Type B pancreatic cell (in vitro differentiated cells): ENCODE measurements at places on chromosomes 6 and 20. TPM values are rescaled to one million over a fixed set of nuclear protein-coding genes. Genes with fewer than 3 reads are reported as not detected.

Gene TAAR5
- not detected in 2 replicates for total RNA-seq

Gene TTBK1
- total RNA-seq: 0.93 and 1.7 TPM in 2 replicates

Gene CRISP2
- 0.48 and 0.58 TPM in 2 replicates for total RNA-seq

Gene PRELID3B
- 45.9 and 54.9 TPM in 2 replicates for total RNA-seq

DNA sequence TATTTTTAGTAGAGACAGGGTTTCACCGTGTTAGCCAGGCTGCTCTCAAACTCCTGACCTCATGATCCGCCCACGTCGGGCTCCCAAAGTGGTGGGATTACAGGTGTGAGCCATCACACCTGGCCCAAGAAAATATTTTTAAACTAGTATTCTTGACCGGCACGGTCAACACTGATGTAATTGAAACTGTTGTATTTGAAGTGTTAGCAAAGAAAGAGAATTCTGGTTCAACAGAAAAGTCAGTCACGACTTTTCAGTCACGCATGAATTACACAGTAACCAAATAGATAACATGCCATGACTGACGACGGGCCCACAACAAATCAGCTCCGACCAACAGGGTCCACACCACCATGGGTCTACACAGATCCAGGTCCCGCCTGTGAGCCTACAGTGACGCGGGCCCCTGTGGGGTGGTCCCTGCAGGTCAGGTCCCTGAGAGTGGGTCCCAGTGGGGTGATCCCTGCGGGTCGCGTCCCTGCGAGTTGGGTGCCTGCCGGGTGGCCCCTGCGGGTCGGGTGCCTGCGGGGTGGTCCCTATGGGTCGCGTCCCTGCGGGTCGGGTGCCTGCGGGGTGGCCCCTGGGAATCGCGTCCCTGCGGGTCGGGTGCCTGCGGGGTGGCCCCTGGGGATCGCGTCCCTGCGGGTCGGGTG, 1.0 kb downstream of the GMEB2 start:
- peak overlapping the region; percentile 90 for H3K27ac ChIP-seq
- H3K4me3 ChIP-seq: peak overlapping the region; percentile 85
- no peak for DNase-seq
- H3K36me3 ChIP-seq: peaks cover 9% of the 10 kb centered on the region

DNA sequence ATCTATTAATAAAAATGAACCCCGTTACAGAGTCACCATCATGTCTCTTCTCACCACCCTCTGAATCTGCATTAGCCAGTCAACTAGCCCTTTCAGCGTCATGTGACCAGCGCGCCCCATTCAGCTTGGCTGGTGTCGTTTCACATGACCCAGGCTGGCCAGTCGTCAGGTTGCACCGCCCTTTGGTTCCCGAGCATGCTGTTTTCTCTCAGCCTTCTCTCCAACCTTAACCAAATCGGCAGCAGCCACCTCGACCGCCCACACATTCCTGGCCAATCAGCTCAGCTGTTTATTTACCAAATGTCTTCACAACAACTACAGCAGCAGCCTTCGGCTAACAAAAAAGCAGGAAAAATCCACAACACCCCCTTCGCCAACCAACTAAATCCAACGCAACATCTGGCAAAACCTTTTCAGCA, 5.6 kb downstream of the SRSF3 start:
- peak overlapping the region; percentile 99 for H3K4me3 ChIP-seq
- DNase-seq: no peak
- H3K27me3 ChIP-seq: peaks cover 7% of the 10 kb centered on the region
- H3K4me1 ChIP-seq: peaks cover 49% of the 10 kb centered on the region
- peaks cover 79% of the 10 kb centered on the region for H3K36me3 ChIP-seq

DNA sequence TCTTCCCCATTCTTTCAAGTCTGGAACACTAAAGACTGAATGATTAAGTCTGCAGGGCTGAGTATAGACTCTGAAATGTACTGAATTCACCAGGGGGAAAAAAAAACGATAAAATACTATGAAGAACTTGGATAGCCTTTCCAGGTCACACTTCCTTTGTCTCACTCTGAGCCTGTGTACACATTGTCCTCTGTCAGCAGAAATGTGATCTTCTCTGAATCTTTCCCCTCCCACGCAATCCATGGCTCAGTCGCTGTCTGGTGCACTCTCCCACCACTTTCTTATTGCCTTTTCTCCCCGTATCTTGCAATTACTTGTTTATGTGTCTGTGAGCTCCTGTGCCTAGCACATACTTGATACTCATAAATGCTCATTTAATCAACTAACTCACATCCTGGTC, 212.6 kb upstream of the RSPO3 start:
- H3K4me3 ChIP-seq: no peak overlapping the region
- no peak for DNase-seq
- H3K4me1 ChIP-seq: no peaks in the 10 kb centered on the region
- H3K27ac ChIP-seq: no peak overlapping the region

DNA sequence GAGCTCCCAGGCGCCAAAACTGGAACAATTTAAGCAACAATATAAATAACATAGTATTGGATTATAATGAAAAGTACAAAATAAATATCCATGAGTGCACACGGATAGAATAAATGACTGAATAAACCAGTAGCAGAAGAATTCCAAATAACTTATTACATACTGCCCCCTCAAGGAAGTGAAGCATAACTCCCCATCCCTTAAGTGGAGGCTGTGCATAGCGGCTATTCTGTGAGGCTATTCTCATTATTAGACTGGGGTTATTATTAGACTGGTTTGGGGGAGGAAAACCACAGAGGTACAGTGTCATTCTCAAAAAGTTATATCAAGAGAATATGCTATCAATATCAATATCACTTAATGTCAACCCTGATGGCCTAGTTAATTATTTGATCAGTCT, 94.4 kb upstream of the SIRPA start:
- H3K36me3 ChIP-seq: no peaks in the 10 kb centered on the region
- H3K27ac ChIP-seq: no peak overlapping the region
- peaks cover 54% of the 10 kb centered on the region for H3K27me3 ChIP-seq
- H3K4me3 ChIP-seq: peak overlapping the region; percentile 41
- peaks cover 10% of the 10 kb centered on the region for H3K4me1 ChIP-seq
- no peak for DNase-seq

DNA sequence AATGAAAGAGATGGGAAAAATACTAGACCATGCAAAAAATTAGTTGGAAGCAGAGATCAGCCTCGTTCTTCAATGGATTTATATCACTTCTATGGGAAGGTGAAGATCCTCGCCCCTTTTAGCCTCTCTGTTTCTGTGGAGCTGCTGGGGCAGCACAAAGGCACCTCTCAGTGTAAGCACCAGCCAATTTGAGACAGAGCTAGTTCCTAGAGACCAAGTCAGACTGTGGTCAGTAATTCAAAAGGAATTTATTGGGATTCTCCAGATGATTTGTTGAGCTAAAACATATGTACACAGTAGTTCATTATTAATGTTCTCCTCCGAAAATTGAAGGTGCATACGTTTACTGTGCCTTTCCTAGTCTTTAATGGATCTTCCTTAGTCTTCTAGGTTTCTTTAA, 42.4 kb downstream of the SCGN start:
- peaks cover 3% of the 10 kb centered on the region for H3K27me3 ChIP-seq
- no peak overlapping the region for H3K4me3 ChIP-seq
- no peak for DNase-seq
- H3K36me3 ChIP-seq: no peaks in the 10 kb centered on the region
- no peaks in the 10 kb centered on the region for H3K4me1 ChIP-seq

GRCh38 chr6:30042476-30042875, 18.6 kb upstream of the POLR1H start:
- H3K27me3 ChIP-seq: no peaks in the 10 kb centered on the region
- H3K4me3 ChIP-seq: no peak overlapping the region
- H3K4me1 ChIP-seq: peaks cover 10% of the 10 kb centered on the region

DNA sequence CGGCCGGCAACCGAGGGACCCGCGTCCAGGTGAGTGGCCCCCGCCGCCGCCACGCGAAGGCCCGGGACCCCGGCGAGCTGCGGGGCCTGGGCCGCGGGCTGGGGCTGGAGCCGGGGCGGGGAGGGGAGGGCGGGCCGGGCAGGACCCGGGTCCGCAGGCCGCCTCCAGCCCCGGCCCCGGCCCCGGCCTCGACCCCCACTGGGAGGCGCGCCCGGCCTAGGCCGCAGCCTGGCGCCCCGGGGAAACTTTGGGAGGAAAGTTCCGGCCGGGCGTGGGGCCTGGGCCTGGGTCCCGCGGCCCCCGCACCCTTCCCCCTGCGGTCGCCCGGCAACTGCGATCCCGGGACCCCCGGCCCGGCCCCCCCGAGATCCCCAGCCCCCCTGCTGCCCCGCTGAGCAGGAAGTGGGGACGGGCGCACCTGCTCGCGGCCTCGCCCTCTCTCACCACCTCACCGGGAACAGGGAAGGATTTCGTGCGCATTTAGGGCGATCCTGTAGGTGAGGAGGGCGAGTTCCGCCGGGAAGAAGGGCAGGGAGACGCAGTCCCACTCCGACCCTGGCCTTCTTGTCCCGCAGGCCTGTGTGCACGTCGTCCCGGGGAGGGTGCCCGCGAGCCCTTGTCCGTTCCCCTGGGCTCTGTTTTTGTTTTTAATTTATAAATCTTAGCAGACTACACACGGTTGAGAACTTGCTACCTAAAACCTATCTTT, 402 bp downstream of the OSBPL2 start:
- peak; percentile 71 for DNase-seq
- H3K4me3 ChIP-seq: peak overlapping the region; percentile 90
- no peaks in the 10 kb centered on the region for H3K27me3 ChIP-seq
- H3K27ac ChIP-seq: peak overlapping the region; percentile 89

DNA sequence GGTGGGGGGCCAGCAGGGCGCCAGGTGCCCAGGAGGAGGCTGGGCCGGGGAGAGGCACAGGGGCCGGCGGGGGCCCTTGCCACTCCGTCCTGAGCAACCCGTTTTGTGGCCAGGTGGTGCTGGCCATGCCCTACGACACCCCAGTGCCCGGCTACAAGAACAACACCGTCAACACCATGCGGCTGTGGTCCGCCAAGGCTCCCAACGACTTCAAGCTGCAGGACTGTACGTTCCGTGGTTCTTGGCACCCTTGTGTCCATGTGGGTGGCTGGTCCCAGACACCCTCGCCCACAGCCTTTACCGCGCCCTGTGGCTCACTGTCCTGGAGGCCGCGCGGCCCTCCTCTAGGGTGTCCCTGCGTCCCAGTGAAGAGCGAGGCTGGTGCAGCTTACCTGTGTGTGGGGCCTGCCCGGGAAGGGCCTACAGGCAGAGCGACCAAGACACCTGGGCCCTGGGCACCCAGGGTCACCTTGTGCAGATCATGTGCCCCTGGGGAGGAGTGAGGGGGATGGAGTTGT, 28.7 kb downstream of the PYGB start:
- H3K27ac ChIP-seq: no peak overlapping the region
- no peak overlapping the region for H3K4me3 ChIP-seq
- DNase-seq: no peak
- no peaks in the 10 kb centered on the region for H3K27me3 ChIP-seq

GRCh38 chr6:2740581-2740980, 10.1 kb downstream of the MYLK4 start:
- H3K4me1 ChIP-seq: peaks cover 29% of the 10 kb centered on the region
- H3K4me3 ChIP-seq: no peak overlapping the region
- H3K36me3 ChIP-seq: no peaks in the 10 kb centered on the region
- H3K27ac ChIP-seq: no peak overlapping the region
- H3K27me3 ChIP-seq: peaks cover 5% of the 10 kb centered on the region

DNA sequence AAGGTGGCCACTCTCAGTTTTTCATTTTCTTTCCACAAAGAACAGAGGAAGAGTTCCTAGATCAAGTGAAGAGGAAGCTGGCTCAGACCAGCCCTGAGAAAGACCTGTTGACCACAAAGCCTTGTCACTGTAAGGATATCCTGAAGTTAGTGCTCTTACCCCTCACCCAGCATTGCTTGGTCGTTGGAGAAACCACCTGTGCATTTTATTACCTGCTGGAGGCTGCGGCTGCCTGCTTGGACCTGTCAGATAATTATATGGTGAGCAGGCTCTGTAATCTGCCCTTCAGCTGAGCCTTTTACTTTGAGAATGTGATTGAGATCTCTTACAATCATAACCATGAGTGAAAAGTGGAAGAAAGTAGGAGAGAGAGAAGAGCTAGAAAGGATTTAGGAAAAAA, 21.9 kb downstream of the TREML1 start:
- peaks cover 3% of the 10 kb centered on the region for H3K36me3 ChIP-seq
- H3K4me3 ChIP-seq: no peak overlapping the region
- H3K27me3 ChIP-seq: no peaks in the 10 kb centered on the region

- H3K27me3 ChIP-seq: no peaks in the 10 kb centered on the region
- no peak overlapping the region for H3K4me3 ChIP-seq
- H3K4me1 ChIP-seq: peaks cover 5% of the 10 kb centered on the region
- H3K27ac ChIP-seq: no peak overlapping the region
- peaks cover 5% of the 10 kb centered on the region for H3K36me3 ChIP-seq
- DNase-seq: no peak
These were observed 3.7 kb upstream of the RPP40 start for GRCh38 chr6:5007531-5007930.

DNA sequence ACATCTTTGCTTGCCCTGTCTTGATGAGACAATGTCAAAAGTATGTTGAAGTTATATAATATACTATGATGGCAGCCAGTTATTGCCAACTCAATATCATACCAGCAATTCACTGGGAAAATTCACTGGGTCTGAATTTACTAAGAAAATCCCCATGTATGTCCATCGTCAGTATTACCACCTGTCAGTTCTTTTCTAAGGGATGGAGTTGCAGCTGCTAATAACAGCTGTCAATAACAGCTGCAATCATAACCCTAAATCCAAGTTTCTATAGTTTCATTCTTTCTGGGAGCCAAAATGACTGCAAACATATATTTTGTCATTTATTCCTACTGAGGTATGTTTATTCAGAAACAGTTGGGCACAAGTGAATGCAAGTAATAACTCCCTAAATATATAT, 132.6 kb upstream of the RIN2 start:
- H3K4me3 ChIP-seq: no peak overlapping the region
- DNase-seq: no peak
- H3K4me1 ChIP-seq: peaks cover 8% of the 10 kb centered on the region
- no peak overlapping the region for H3K27ac ChIP-seq
- peaks cover 4% of the 10 kb centered on the region for H3K36me3 ChIP-seq

DNA sequence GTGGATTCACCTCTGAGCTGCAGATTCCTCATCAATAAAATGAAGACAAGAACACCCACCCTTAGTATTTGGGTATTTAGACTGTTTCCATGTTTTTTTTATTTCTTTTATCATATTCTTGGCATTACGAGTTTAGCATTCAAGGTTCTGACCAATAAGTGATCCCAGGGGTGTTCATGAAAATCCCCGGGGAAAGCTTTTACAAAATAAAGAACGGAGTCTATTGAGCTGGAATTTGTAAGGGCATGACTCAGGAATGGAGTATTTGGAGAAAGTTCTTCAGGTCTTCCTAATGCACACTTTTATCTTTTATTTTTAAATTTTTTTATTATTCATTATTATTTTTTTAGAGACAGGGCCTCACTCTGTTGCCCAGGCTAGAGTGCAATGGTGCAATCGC, 19.4 kb upstream of the TOX2 start:
- DNase-seq: no peak
- no peak overlapping the region for H3K27ac ChIP-seq
- no peaks in the 10 kb centered on the region for H3K36me3 ChIP-seq
- H3K27me3 ChIP-seq: peaks cover 2% of the 10 kb centered on the region
- H3K4me1 ChIP-seq: peaks cover 5% of the 10 kb centered on the region

- peaks cover 6% of the 10 kb centered on the region for H3K4me1 ChIP-seq
These were observed 262.0 kb downstream of the BTBD3 start for GRCh38 chr20:12179692-12180091.
